ENCODE measurements at places on chromosomes 4 and X. TPM values are rescaled to one million over a fixed set of nuclear protein-coding genes. Genes with fewer than 3 reads are reported as not detected.

DNA sequence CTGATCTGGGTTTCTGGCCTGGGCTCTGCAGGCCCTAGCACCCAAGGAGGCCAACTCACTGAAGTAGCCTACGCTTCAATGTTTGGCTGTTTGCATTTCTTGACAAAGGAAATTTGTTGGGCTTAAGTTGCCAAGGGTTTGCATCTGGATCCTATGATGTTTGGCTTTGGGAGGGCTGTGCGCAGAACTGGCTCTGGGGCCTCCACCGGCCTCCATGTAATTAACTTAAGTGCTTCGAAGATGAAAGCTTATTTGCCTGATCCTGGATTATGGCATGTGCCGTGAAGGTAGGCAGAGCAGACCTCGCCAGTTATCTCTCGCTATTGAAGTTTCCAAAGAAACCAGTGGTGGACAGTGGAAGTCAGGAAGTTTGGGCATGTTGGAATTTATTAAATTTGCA, 124.3 kb upstream of the STX18 start:
- no peak for DNase-seq
- no peaks in the 10 kb centered on the region for H3K36me3 ChIP-seq
- no peaks in the 10 kb centered on the region for H3K27me3 ChIP-seq
- no peak overlapping the region for H3K4me3 ChIP-seq
- H3K27ac ChIP-seq: no peak overlapping the region

GRCh38 chr4:139973015-139973414, 181.0 kb downstream of the MAML3 start:
- no peak overlapping the region for H3K27ac ChIP-seq
- no peak for DNase-seq
- H3K4me1 ChIP-seq: peaks cover 24% of the 10 kb centered on the region
- no peak overlapping the region for H3K4me3 ChIP-seq
- no peaks in the 10 kb centered on the region for H3K27me3 ChIP-seq
- H3K36me3 ChIP-seq: no peaks in the 10 kb centered on the region

- no peak overlapping the region for H3K4me3 ChIP-seq
- H3K36me3 ChIP-seq: no peaks in the 10 kb centered on the region
- H3K4me1 ChIP-seq: no peaks in the 10 kb centered on the region
Measured at GRCh38 chr4:8817096-8817812, 54.4 kb downstream of the HMX1 start.

DNA sequence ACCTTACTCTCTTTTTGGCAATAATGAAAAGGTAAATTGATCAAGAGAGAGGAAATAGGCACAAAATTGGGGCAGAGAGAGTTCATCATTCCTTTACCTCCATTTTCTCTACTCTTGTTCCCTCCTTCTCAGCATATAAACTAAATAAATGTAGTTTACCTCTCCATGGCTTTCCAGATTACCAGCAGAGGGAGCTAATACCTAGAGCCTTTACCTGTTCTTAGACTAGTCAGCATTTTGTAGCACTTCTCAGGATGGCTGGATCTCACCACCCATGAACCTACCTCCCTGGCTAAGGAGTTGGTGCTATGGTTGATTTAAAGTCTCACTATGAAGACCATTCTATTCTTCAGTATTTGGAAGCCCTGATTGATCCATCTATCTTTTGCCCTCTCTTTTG, 15.7 kb downstream of the OFD1 start:
- H3K4me1 ChIP-seq: no peaks in the 10 kb centered on the region
- H3K36me3 ChIP-seq: peaks cover 20% of the 10 kb centered on the region
- H3K27me3 ChIP-seq: no peaks in the 10 kb centered on the region

DNA sequence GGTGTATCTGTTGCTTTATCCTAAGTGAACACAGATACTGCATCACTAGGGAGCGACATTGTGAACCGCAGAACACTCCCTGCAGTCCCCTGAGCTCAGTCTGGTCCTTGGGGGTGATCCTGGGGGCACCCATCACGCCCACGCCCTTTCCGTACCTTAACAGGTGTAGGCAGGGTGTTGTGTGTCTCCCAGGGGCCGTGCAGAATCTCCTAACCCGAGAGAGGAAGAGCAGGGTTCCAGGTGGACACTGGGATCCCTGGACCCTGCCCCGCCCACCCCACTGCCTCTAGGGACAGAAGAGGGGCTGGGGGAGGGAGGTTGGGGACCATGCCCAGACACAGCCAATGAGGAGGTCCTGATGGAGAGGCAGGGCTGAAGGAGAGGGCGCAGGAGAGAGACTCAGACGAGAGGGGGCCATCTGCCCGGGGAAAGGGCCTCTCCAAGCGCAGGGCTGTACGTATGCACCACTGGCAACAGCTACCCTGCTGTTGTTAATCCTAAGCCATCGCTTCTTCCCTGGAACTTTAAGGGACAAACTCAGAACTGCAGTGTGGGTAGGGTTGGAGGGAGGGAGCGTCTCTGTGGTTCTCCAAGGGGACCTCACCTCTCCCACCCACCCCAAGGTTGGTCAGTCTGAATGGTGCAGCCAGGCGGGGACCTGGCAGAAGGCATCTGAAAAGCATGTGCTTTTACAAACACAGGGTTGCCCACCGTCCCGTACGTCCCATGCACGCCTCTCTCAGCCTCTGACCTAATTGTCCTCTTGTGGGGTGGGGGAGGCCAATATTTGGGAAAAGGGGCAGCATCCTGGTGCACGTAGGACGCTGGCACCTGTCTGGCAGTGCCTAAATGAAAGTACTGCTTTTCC, 2.5 kb downstream of the P2RY8 start:
- H3K27ac ChIP-seq: no peak overlapping the region
- H3K27me3 ChIP-seq: no peaks in the 10 kb centered on the region
- no peaks in the 10 kb centered on the region for H3K4me1 ChIP-seq
- H3K36me3 ChIP-seq: no peaks in the 10 kb centered on the region

FGF2 gene
- 9.4 TPM for total RNA-seq

PGAM4 gene
- not detected for total RNA-seq

DNA sequence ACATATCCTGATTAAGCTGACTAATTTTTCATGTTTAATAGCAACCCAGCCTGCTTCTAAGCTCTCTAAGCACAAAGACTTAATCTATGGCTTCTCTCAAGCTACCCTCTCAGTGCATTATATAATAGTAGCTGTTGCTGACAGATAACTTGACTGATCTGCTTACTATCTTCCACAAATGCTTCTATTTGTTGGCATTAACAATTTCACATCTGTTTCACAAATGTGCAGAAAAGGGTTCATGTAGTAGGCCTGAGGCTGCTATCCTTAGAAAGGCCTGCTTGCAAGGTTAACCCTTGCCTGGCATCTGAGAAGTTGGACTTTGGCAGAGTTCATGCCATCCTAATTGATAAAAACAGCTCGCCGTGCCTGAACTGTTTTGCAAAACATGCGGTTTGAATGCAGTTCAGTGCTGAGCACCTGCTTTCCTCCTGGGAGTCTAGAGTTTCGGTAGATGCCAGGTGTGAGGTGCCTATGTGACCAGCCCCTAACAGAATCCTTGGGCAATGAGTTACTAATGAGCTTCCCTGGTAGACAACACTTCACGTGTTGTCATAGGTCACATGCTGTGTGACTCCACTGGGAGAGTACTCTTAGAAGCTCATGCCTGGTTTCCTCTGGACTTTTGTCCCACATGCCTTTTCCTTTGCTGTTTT, 68.4 kb downstream of the NSG1 start:
- no peak for DNase-seq
- peaks cover 44% of the 10 kb centered on the region for H3K36me3 ChIP-seq
- no peaks in the 10 kb centered on the region for H3K4me1 ChIP-seq
- no peaks in the 10 kb centered on the region for H3K27me3 ChIP-seq

DNA sequence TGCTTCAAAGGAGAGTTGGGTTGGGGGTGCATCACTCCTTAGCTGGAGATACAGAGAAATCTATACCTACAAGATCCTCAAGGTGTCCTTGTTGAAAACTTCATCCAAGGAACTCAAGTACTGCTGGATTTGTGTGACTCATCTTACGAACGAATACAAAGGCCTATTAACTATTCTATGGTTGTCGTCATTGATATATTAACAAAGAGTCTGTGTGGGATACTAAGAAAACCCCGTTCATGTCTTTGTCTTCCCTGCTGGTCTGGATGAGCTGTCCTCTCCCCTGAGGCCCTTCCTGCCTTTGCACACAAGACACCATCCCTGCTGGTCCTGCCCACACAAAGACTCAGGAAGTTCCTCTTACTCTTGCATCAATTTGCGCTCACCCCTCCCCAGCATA, 54.9 kb upstream of the IRF2 start:
- DNase-seq: no peak
- no peak overlapping the region for H3K4me3 ChIP-seq
- no peak overlapping the region for H3K27ac ChIP-seq
- no peaks in the 10 kb centered on the region for H3K27me3 ChIP-seq
- H3K36me3 ChIP-seq: no peaks in the 10 kb centered on the region
- peaks cover under 1% of the 10 kb centered on the region for H3K4me1 ChIP-seq

HDX gene
- 11.2 TPM for total RNA-seq

FABP2 gene
- total RNA-seq: not detected

NR3C2 gene
- total RNA-seq: 43.9 TPM

PHKA2 gene
- 34.3 TPM for total RNA-seq

- H3K27me3 ChIP-seq: no peaks in the 10 kb centered on the region
- no peaks in the 10 kb centered on the region for H3K36me3 ChIP-seq
- H3K4me1 ChIP-seq: no peaks in the 10 kb centered on the region
- DNase-seq: no peak
- H3K27ac ChIP-seq: no peak overlapping the region
Measured at GRCh38 chr4:149799546-149799945, 16.1 kb downstream of the IQCM start.

GRCh38 chr4:152610131-152610530, 69.7 kb downstream of the TMEM154 start:
- no peak for DNase-seq
- no peak overlapping the region for H3K4me3 ChIP-seq
- H3K36me3 ChIP-seq: no peaks in the 10 kb centered on the region
- H3K27ac ChIP-seq: no peak overlapping the region
- no peaks in the 10 kb centered on the region for H3K27me3 ChIP-seq

GYG2 gene
- total RNA-seq: 5.4 TPM

AREG gene
- total RNA-seq: 22.0 TPM

All from lung (tissue), 17 donors.